ENCODE measurements at places on chromosomes 4 and X. TPM values are rescaled to one million over a fixed set of nuclear protein-coding genes. Genes with fewer than 3 reads are reported as not detected.

GPR82 gene
- not detected for total RNA-seq

C1QTNF7 gene
- 0.65 TPM for total RNA-seq

MAGEE1 gene
- total RNA-seq: 3.1 TPM

HTN3 gene
- total RNA-seq: not detected

FLNA gene
- 1,798 TPM for total RNA-seq

STATH gene
- total RNA-seq: not detected

FAM184B gene
- total RNA-seq: under 0.01 TPM

PAGE5 gene
- not detected for total RNA-seq

SSX2 gene
- total RNA-seq: not detected

GRPR gene
- not detected for total RNA-seq

DIPK2B gene
- not detected for total RNA-seq

KLB gene
- total RNA-seq: 0.39 TPM

MFAP3L gene
- 13.7 TPM for total RNA-seq

ZFYVE28 gene
- total RNA-seq: 8.2 TPM

EDNRA gene
- not detected for total RNA-seq

MAB21L2 gene
- not detected for total RNA-seq

HPGD gene
- not detected for total RNA-seq

SLC10A4 gene
- total RNA-seq: not detected

RUFY3 gene
- total RNA-seq: 28.7 TPM

HTN1 gene
- not detected for total RNA-seq

VCX3B gene
- not detected for total RNA-seq

BANK1 gene
- total RNA-seq: 0.39 TPM

LIN54 gene
- total RNA-seq: 11.0 TPM

KDR gene
- total RNA-seq: 16.1 TPM

PAGE1 gene
- not detected for total RNA-seq

NLGN3 gene
- total RNA-seq: 0.33 TPM

TEX11 gene
- not detected for total RNA-seq

CLDN34 gene
- not detected for total RNA-seq

CCKAR gene
- total RNA-seq: not detected

PITX2 gene
- total RNA-seq: 0.43 TPM

RAB39B gene
- total RNA-seq: under 0.01 TPM

Measured in placental epithelial cell (primary cell).